Naive thymus-derived CD4-positive, alpha-beta T cell (primary cell): ENCODE measurements at places on chromosomes 7 and 10.

GRCh38 chr7:1703441-1703840 is 33.4 kb downstream of the ELFN1 start:
- no peak for DNase-seq
- H3K36me3 ChIP-seq = no peaks in the 10 kb centered on the region
- no peak overlapping the region for H3K4me3 ChIP-seq
- H3K4me1 ChIP-seq = no peaks in the 10 kb centered on the region
- H3K27me3 ChIP-seq = no peaks in the 10 kb centered on the region

DNA sequence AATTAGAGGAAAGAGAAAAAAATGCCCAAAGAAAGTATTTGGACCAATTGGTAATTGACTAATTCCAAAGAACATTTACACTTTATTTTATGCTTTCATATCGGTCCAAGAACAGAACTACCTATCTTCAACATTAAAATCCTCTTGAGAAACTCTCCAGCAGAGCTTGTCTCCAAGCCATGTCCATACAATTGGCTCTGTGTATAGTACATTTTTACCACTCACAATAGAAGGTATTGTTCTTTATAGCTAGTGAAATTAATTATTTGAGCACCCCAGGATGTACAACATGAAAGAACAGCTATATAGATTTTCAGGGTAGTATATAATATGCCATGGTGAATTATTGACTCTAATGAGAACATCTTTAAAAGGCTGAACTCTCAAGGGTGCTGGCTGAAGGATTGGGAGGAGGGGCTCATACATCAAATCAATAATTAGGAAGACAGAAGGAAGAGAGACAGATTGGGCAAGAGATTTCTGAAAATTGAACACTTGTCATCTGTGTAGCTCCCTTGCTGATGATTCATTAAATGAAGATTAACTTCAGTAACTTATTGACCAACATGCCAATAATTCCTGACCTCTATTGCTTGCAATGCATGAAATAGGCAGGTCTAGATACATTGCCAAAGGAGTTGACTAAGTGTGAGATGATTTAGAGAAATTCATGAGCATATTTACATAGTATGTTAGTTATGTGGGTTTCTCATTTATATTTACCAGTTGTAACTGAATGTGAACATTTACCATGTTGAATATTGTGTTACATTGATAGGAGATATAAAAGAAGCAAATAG is 249.7 kb downstream of the MTERF1 start:
- no peaks in the 10 kb centered on the region for H3K27me3 ChIP-seq
- H3K4me1 ChIP-seq = no peaks in the 10 kb centered on the region
- H3K4me3 ChIP-seq = no peak overlapping the region
- H3K27ac ChIP-seq = no peak overlapping the region
- DNase-seq = no peak

DNA sequence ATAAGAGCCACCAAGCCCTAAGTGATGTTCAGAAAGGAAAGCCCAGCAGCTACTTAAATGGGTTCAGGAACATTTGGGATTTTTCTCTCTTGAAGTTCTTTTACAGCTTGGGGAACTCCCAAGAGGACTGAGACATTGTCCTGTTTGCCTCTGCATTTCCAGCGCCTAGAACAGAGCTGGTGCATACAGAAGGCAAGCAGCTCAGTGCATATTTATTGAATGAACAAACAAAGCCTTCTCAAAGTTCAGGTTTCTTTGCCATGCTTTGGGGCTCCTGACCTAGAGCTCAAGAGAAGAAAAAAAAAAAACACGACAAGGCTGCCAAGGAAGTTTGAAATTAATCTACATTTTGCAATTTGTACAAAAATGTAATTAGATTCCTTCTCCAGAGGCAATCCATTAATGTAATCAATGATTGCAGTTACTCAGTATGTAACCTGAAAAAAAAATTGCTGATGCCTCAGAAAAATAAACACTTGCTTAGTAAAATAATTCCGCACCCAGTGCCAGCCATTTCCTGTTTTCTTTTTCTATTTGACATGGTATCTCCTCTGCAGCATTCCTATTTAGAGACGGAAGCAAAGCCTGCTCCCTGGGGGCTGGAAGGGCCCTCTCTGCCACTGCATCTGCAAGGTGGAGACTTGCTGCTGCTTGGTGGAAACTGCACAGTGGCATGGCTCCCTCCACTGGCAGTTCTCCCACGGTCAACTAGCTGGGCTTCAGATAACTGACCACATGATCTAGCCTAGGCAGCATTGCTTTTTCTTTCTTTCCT is 157.3 kb downstream of the TMEM178B start:
- no peak overlapping the region for H3K27ac ChIP-seq
- no peak overlapping the region for H3K4me3 ChIP-seq
- no peaks in the 10 kb centered on the region for H3K27me3 ChIP-seq
- no peaks in the 10 kb centered on the region for H3K4me1 ChIP-seq

DNA sequence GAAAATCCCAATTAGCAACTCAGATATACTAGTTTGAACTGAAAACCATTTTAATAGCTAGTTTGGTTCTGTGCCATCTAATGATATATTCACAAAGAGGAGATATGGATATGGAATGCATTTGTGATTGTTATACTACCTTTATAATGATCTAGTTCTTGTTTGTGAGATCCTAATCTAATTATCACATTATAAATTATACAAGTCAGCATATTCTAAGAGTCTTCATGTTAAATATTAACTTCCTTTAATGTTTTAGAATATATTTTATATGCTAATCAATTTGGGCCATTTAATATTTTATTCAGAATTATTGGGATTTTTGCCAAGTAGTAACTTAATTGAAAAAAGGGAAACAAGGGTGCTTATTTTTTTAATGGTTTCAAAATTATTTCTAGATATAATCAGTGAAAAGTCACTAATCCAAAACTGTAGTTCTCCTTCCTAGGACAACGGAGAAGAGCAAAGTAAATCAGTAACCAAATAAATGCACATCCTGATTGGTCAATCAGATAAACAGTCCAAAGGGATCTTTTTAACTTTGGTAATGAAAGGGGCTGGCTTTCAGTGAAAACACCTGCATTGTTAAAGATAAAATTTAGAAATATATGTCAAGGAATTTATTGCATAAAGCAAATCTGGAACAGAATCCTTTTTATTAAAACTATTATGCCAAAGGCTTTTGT is 173.9 kb upstream of the MEOX2 start:
- H3K4me3 ChIP-seq = no peak overlapping the region
- H3K4me1 ChIP-seq = no peaks in the 10 kb centered on the region
- no peak for DNase-seq

GRCh38 chr7:152752200-152752912 is 7.2 kb upstream of the ACTR3B start:
- H3K4me3 ChIP-seq = no peak overlapping the region
- no peaks in the 10 kb centered on the region for H3K36me3 ChIP-seq
- H3K4me1 ChIP-seq = no peaks in the 10 kb centered on the region
- H3K27me3 ChIP-seq = no peaks in the 10 kb centered on the region
- DNase-seq = no peak

GRCh38 chr10:14466257-14466656 is 135.5 kb upstream of the FRMD4A start:
- no peaks in the 10 kb centered on the region for H3K4me1 ChIP-seq
- no peak overlapping the region for H3K4me3 ChIP-seq
- no peak overlapping the region for H3K27ac ChIP-seq

- H3K27ac ChIP-seq = no peak overlapping the region
- no peaks in the 10 kb centered on the region for H3K4me1 ChIP-seq
- H3K4me3 ChIP-seq = no peak overlapping the region
- DNase-seq = no peak
- no peaks in the 10 kb centered on the region for H3K36me3 ChIP-seq
Measured at GRCh38 chr7:139827042-139827441, 2.0 kb upstream of the TBXAS1 start.

- no peak overlapping the region for H3K27ac ChIP-seq
- H3K36me3 ChIP-seq = no peaks in the 10 kb centered on the region
- no peaks in the 10 kb centered on the region for H3K27me3 ChIP-seq
- no peak for DNase-seq
Measured at GRCh38 chr10:76311752-76312636, 880.6 kb downstream of the LRMDA start.

- H3K4me1 ChIP-seq = no peaks in the 10 kb centered on the region
- no peaks in the 10 kb centered on the region for H3K36me3 ChIP-seq
- DNase-seq = no peak
- no peaks in the 10 kb centered on the region for H3K27me3 ChIP-seq
Measured at GRCh38 chr10:3272300-3272699, 99.7 kb upstream of the PITRM1 start.

GRCh38 chr10:100239851-100240250 is 10.5 kb upstream of the CHUK start:
- H3K27ac ChIP-seq = no peak overlapping the region
- no peaks in the 10 kb centered on the region for H3K27me3 ChIP-seq
- DNase-seq = no peak
- H3K36me3 ChIP-seq = peaks cover 86% of the 10 kb centered on the region

DNA sequence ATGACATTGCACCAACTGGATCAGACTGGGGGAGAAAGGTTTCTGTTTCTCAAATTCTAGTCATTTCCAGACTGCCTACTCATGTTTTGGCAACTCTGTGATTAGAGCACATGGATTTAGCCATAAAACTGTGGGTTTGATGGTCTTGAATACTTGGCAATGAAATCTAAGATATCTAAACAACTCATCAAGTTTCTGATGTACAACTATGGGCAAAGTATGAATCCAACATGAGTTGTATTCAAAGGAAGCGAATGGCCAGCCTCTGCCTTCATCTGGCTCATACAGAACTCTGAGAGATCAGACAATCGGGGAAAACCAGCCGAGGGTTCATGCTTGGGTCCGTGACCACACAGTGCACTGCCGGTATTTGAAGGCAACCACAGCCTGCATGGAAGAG is 144.3 kb downstream of the ADAM12 start:
- H3K4me3 ChIP-seq = no peak overlapping the region
- no peaks in the 10 kb centered on the region for H3K4me1 ChIP-seq
- H3K27ac ChIP-seq = no peak overlapping the region
- H3K36me3 ChIP-seq = no peaks in the 10 kb centered on the region

GRCh38 chr10:90373911-90374310 is 483.9 kb downstream of the HTR7 start:
- no peaks in the 10 kb centered on the region for H3K36me3 ChIP-seq
- no peak overlapping the region for H3K4me3 ChIP-seq
- DNase-seq = no peak
- H3K27me3 ChIP-seq = no peaks in the 10 kb centered on the region

GRCh38 chr7:5469375-5470166 is 45.9 kb upstream of the TNRC18 start:
- no peak overlapping the region for H3K27ac ChIP-seq
- no peaks in the 10 kb centered on the region for H3K36me3 ChIP-seq
- H3K27me3 ChIP-seq = no peaks in the 10 kb centered on the region
- no peak overlapping the region for H3K4me3 ChIP-seq
- H3K4me1 ChIP-seq = no peaks in the 10 kb centered on the region
- no peak for DNase-seq

GRCh38 chr10:79238158-79238520 is 109.1 kb upstream of the PPIF start:
- no peak for DNase-seq
- no peaks in the 10 kb centered on the region for H3K27me3 ChIP-seq
- H3K4me3 ChIP-seq = no peak overlapping the region
- H3K36me3 ChIP-seq = no peaks in the 10 kb centered on the region

GRCh38 chr7:97858221-97858620 is 14.0 kb downstream of the ASNS start:
- peaks cover 36% of the 10 kb centered on the region for H3K36me3 ChIP-seq
- no peak overlapping the region for H3K4me3 ChIP-seq
- H3K27me3 ChIP-seq = no peaks in the 10 kb centered on the region
- no peaks in the 10 kb centered on the region for H3K4me1 ChIP-seq

DNA sequence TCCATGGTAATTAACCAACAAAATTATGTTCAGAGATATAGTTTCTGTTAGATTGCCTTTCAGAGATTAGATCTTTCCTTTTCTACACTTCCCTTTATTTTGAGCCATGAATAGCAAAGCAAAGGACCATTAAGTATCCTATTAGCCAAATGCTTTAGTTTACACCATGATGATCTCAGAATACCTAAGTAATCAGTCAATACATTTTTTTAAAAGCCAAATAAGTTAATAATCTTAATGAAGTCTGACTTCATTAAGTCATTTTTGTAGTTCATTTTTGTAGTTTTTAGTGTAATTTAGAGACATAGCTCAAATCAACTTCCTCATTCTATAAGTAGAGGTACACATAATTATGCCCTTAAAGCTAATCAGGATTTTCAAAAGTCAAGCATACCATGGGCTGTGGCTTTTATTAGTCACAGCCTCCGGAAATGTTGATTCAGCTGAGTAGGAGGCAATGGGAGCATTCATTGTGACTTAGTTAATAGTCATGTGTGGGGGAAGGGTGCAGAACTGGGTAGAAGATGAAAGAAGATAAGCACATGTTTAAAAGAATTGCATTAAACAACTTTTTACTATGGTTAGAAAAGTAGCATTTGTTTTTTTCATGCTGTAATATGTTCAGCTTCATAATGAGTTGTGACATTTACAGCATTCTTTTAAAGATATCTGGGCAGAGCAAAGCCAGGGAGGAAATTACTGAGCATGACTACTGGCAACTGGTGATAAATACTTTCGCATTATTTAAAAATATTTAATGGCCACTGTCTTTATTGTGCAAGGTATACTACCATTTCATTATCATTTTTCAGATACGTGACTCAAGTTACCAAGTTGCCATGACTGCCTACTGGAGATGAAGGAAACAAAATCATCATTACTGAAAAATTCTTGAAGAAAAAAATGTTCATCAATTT is 57.3 kb upstream of the CCDC71L start:
- no peak for DNase-seq
- peaks cover 6% of the 10 kb centered on the region for H3K4me1 ChIP-seq
- H3K4me3 ChIP-seq = no peak overlapping the region
- H3K27me3 ChIP-seq = no peaks in the 10 kb centered on the region

GRCh38 chr7:154474903-154475520 is 422.8 kb downstream of the DPP6 start:
- H3K4me3 ChIP-seq = no peak overlapping the region
- H3K27ac ChIP-seq = no peak overlapping the region
- no peaks in the 10 kb centered on the region for H3K27me3 ChIP-seq
- no peak for DNase-seq
- no peaks in the 10 kb centered on the region for H3K4me1 ChIP-seq

DNA sequence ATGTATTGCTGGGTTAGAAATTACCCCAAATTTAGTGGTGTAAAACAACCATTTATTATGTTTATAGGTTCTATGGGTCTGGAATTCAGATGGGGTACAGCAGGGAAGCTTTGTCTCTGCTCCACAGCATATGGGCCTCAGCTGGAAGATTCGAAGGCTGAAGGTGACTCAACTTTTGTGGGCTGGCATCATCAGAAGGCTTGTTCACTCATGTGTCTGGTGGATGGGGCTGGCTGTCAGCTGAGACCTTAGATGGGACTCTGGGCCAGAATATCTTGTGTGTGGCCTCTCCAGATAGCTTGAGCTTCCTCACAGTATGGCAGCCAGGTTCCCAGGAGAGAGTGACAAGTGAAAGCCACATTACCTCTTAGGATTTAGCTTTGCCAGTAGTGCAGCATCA is 45.9 kb downstream of the ZNF503 start:
- H3K4me1 ChIP-seq = no peaks in the 10 kb centered on the region
- no peak for DNase-seq

- DNase-seq = no peak
- H3K36me3 ChIP-seq = no peaks in the 10 kb centered on the region
- no peak overlapping the region for H3K27ac ChIP-seq
- no peaks in the 10 kb centered on the region for H3K27me3 ChIP-seq
- H3K4me3 ChIP-seq = no peak overlapping the region
Measured at GRCh38 chr7:18228686-18229085, 201.0 kb upstream of the PRPS1L1 start.

- H3K27ac ChIP-seq = no peak overlapping the region
- DNase-seq = no peak
- no peaks in the 10 kb centered on the region for H3K4me1 ChIP-seq
- no peak overlapping the region for H3K4me3 ChIP-seq
- H3K27me3 ChIP-seq = no peaks in the 10 kb centered on the region
Measured at GRCh38 chr7:3426064-3426463, 125.0 kb downstream of the SDK1 start.
